Activated CD4-positive, alpha-beta T cell treated with anti-CD3 and anti-CD28 coated beads for 36 hours (primary cell): ENCODE measurements at places on chromosomes 5 and 9.

DNA sequence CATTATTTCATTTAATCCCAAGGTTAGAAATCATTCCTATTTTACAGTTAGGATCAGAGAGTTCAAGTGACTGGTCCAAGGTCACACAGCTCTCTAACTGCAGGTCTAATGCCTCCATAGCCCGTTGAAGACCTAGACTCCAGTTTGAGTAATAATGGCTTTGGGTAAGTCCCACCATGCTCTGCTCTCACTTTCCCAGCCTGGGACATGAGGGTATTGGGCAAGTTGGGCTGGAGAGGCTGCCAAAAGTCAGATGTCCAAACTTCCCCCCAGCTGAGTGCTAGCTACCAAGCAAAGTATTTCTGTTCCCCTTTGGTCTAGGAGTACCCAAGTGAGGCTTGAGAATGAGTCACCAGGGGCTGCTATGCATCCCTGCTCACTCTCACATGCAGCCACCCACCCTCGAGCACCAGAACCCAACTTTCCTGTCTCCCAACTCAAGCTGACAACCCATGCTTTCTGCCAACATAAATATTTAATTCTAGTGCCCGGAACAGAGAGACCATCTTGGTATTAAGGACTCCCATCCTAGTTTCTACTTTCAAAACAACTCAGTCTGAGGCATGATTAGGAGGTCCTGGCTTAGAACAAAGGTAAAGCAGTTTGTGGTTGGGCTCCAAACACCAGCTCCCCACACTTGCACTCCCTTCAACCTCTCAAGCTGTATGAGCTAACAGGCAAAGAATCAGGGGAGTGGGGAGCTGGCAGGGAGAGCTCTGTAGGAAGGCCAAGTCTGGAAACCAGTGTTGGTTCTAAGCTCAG, 236.5 kb upstream of the TRIM32 start:
- DNase-seq = no peak

DNA sequence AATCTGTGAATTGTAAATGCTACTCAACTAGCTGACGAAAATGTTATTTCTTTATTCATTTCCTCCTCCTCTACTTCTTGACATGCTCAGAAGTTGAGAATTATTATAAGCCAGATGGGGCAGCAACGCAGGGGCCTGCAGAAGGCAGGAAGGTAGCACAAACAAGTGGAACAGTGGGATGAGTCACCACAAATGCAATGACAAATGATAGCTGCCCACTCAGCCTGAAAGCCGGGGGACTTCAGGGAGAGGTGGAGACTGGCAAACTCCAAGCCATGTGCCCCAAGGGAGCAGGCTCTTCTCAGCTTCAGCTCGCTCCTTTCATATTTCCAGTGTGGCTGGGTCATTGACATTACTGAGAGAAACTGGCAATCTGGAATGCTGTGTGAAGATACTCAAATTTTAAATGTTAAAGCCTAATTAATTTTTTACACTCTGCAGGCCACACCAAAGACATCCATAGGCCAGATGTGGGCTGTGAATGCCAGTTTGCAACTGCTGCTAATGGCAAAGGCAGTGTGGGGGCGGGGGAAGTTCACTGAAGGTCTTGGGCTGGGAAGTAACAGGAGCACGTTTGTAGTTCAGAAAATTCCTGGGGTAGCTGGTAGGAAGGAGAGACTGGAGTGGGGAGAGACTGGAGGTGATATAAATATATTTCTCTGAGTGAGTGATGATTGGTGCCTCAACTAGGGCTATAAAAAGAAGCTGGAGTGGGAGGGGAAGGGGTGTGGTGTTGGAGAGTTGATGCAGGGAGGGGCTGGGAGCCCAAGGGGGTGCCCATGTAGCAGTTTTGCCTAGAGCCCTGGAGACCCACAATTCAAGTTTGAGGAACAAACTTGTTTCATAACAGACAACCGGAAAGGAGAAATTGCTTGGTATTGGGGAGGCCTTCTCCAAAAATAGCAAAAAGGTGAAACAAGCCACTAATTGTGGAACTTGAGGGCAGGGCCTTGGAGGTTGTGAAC, 20.8 kb upstream of the ADRB2 start:
- peak; percentile 62 for DNase-seq

DNA sequence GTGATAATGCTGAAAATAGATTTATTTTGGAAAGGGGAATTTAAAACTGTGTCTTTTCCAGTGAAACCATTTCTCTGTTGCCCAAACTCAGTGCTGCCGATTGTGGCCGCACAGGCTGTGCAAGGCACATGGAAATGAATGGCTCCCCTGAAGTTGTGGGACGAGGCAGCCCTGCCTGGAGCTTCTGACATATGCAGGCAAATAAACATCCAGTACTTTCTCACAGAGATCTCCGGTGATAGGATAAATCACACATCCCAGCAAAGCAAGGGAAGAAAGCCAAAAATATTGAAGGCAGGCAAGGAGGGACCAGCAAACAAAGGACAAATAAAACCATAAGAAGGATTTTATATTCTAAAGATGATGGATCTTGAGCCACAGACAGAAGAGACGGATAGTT, 464.5 kb downstream of the MTRR start:
- no peak for DNase-seq

GRCh38 chr5:119341452-119342349, 14.1 kb upstream of the TNFAIP8 start:
- DNase-seq = no peak

GRCh38 chr9:98185611-98186171, 6.7 kb downstream of the CORO2A start:
- DNase-seq = no peak
